ENCODE measurements at places on chromosomes 3 and 15.

- DNase-seq, result no peak
Observed at GRCh38 chr15:26773917-26774316, 1.1 kb upstream of the GABRB3 start.

DNA sequence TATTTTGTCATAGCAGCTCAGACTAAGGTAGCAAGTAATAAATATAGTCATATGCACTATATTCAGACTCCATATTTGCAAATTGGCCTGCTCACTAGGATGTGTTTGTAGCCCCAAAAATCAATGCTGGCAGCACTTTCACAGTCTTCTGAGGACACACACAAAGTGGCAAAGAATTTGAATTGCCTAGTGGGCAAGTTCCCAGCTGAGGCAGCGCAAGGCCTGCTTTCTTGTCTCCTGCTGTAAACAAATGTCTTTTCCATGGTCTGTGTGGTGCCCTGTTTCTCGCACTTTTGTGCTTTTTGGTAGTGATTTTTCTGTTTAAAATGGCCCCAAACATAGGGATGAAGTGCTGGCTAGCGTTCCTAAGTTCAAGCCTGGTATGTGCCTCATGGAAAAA, 416.0 kb downstream of the OCA2 start:
- no peak for DNase-seq

- no peak for DNase-seq
Observed at GRCh38 chr15:74920456-74920855, 13.8 kb upstream of the FAM219B start.

DNA sequence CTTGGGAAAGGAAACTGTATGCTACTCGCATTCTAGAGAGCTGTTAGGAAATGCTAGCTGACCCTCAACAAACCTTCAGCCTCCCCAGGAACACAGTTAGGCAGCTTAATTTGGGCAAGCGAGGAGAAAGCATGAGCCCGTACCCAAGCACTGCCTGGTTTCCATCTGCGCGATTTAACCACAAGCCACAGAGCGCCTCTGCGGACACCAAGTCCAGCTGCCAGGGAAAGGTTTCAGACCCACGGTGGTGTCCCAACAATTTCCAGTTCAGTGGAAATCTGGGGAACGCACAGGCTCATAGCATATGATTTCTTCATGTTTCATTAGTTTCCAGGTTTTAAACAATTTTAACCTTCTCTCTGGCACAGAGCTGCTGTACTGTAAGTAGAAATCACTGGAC, 617.6 kb downstream of the FHIT start:
- DNase-seq, result no peak

GRCh38 chr3:2099779-2100191, 1.1 kb downstream of the CNTN4 start:
- no peak for DNase-seq

GRCh38 chr15:64582202-64582601, 121.8 kb downstream of the ZNF609 start:
- no peak for DNase-seq

DNA sequence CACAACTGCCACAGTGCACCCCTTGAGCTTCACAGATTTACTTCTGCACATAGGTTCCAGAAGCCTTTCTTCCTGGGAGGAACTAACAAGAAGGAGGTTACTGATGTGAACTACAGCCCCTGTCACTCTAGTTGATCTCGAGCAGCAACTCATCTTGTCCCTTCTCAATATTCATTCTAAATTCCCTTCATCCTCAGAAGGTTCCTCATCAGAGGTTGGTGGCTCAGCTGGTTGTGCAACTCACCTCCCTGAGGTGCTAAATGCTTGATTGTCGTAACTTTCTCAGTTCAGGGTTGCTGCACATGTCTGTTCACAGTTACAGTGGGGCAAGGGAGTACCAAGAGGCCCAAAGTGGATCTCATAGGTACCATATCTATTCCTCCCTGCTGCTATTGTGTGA, 5.7 kb upstream of the A4GNT start:
- no peak for DNase-seq

- DNase-seq, result no peak
Observed at GRCh38 chr3:52779011-52779836, 1.8 kb downstream of the ITIH1 start.

- DNase-seq, result no peak
Observed at GRCh38 chr3:111808439-111808838, 50.6 kb upstream of the PHLDB2 start.

GRCh38 chr15:72354496-72354895, 21.3 kb downstream of the HEXA start:
- DNase-seq, result no peak

- DNase-seq, result no peak
Observed at GRCh38 chr3:133478624-133479023, 78.8 kb downstream of the BFSP2 start.

- no peak for DNase-seq
Observed at GRCh38 chr3:135056084-135056730, 261.1 kb downstream of the EPHB1 start.

All from tibial artery (tissue), 4 donors.